ENCODE measurements at places on chromosomes 5 and 9.
A peak's percentile ranks its signal among the peaks of the same experiment; 100 is the strongest.

GRCh38 chr5:167030500-167031120 is 1260.8 kb upstream of the WWC1 start:
- DNase-seq: no peak

DNA sequence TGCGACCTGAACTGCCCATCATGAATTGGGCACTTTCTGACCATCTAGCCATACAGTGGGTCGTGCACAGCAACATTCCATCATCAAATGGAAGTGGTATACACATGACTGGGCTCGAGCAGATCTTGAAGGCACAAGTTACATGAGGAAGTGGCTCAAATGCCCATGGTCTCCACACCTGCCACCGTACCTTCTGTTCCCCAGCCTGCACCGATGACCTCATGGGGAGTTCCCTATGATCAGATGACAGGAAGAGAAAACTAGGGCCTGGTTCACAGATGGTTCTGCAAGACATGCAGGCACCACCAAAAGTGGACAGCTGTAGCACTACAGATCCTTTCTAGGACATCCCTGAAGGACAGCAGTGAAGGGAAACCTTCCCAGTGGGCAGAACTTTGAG is 21.8 kb downstream of the MTMR12 start:
- DNase-seq: no peak

DNA sequence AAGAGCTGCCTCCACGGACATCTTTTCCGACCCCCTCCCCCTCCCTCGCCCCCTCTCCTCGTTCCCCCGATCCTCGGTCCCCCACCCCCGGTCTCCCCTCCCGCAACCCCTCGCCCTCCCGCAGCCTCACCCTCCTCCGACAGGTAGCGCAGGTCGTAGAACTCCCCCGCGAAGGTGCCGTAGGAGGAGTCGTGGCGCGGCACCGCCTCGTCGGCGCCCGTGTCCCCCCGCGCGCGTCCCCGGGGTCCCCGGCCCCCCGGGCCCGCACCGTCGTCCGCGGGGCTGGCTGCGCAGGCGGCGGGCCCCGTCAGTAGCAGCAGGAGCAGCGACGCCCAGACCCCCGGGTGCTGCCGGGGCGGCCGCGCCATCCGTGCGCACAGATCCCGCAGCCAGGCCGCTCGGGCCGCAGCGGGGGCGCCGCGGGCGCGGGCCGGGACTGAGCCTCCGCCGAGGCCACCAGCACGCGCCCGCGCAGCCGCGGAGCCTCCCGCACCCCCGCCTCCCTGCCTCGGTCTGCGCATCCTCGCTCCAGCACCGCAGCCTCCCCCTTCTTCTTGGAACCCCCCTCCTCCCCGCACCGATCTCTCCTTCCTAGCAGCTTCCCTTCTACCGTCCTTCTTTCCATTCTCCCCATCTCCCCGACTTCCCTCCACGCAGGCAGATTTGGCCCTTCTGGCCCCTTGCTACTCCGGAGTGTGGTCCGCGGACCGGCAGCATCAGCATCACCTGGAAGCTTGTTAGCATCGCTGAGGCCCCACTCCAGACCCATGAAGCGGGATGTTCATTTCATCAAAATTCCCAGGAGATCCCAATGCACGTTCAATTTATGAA is at the start of gene FRRS1L:
Gene FRRS1L, minus strand, starts transcription at position 479 of the 831 bp plus-strand sequence. Its CDS starts 111 bp downstream, at position 368.
- no peak for DNase-seq

GRCh38 chr5:178602752-178603151 is 12.6 kb upstream of the COL23A1 start:
- no peak for DNase-seq

DNA sequence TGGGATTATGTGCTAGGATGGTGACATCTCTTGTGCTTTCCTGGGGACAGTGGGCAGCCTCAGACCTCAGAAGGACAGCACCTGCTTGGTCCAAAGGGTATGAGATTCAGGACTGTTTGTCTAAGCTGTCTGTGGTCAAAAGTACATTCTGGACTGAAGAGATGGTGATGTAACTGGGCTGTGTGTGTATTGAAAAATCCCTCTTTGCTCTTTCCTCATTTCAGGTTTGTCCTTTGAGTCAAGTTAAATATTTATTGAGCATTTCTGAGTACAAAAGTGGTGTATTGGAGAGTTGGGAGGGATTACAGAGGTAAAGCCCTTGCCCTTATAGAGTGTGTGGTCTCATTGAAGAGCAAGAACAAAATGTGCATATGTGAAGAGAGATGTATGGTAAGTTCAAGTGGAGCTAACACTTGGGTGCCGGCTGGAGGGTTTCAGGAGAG is 46.7 kb downstream of the RCL1 start:
- DNase-seq: no peak

DNA sequence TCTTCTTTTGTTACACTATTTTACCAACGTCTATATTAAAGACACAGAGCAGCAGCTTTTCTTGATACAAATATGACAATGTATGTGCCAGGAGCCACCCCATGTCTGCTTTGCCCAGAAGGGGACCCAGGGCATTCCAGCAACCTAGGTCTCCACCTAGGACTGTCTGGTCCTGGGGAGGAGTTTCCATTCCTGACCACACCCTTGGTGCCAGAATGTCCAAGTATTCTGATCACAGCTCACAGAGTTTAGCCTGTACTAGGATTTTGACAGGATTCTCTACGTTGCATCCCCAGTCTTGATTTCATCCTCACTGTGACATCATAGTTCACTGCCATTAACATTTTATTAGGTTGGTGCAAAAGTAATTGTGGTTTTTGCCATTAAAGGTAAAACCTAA is 224.7 kb downstream of the SREK1 start:
- no peak for DNase-seq

DNA sequence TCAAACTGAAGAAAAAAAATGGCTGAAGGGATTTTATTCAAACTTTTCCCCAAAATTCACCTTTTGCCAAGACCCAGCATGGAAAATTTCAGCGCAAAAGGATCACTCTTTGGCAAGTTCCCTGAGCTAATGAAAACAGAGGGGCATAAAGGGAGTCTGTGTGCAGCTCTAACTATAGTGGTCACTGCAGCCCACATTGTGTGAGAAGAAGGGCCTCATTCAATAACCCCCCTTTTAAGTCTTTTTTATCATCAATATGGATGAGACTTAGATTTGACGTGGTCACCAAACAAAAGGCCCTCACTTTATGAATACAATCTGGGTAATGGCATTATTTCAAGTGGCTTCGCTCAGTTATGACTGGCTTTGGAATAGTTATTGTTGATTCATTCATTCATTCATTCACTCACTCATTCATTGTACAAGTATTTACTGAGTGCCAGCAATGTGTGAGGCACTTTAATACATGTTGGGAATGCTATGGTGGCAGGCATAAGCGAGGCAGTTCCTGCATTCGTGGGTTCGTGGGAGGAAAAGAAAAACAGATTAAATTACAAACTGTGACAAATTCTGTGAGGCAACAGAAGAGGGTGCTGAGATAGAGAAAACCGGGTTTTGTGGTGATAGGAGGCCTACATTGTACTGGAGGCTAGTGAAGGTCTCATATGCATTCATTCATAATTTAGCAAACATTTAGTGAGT is 145.7 kb upstream of the KLF4 start:
- DNase-seq: no peak

DNA sequence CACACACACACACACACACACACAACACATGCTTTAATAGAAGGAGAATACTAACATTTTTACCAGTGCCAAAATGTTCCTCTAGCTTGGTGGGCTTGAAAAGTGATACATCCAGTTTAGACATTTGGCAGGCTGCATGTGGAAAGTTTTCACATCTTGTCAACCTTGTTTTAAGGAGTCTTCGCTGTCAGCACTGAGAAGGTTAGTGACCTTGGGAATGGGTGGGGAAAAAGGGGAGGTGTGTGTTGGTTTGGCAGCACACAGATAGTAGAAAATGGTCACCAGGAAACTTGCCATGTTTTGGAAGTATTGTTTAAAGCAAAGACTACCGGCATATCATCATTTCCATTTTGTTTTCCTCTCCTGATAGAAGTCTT is 346.5 kb upstream of the ADAMTSL1 start:
- DNase-seq: no peak

DNA sequence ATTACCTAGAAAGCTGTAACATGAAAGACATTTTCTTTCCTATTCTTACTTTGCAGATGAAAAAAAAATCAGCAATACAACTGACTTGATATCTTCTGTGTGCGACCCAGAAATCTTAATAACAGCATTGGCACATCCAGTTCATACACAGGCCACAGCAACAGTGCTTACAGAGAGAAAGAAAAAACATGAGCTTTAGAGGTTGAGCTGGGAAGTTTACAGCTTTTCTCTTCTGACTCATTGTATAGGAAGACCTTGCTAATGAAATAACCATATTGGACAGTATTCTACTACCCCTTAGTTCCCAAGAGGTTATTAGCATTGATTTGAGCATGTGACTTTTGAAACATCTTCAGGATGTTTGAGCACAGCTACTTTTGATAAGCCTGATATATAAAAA is 1033.4 kb upstream of the DMAC1 start:
- DNase-seq: no peak

DNA sequence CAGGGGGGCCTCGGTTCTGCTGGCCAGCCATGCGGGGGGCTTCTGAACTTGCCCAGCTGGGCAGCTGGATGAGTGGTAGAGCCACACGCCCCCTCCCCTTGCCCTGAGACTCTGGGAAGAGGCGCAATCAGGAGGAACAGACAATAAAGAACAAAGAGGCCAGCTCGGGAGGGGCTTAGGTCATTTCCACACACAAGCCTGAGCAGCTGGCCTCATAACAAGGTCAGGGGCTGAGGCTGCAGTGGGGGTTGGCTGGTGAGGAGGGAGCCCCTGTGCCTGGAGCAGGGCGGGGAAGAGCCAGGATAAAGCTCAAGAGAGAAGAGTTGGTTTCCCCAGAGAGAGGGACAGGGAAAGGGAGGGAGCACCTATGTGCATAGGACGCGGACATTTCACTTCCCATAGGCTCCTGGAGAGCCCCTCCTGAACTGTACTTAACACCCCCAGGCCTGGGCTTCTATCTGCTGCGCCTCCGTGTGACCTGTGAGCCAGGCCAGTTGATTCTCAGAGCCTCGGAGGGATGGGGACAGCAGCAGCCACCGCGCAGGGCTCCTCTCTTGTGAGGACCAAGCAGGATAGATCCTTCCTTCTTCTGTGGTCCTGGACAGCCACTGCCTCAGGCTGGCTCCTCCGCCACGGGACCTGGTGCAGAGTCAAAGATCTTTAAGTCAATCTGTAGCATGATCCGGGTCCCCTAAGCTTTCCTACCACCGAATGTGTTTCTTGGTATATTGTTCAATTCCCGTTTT is 75.3 kb upstream of the GGTA1 start:
- DNase-seq: no peak

DNA sequence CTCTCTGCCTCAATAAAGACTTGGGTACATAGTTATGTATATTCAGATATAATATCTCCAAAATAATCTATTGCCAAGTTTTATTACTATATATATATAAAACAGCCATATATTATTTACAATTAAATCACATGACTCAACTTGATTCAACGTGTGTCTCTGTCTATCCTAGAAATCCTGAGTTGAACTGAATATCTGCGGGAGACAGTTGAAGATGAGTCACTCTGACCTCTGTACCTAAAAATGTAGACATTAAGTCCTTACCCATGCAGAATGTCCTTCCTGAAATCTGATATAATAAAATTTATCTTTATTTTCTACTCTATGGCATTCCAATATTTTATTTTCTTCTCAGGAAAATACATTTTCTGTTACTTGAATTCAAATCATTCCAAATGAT is 218.2 kb upstream of the PRDM9 start:
- DNase-seq: no peak

DNA sequence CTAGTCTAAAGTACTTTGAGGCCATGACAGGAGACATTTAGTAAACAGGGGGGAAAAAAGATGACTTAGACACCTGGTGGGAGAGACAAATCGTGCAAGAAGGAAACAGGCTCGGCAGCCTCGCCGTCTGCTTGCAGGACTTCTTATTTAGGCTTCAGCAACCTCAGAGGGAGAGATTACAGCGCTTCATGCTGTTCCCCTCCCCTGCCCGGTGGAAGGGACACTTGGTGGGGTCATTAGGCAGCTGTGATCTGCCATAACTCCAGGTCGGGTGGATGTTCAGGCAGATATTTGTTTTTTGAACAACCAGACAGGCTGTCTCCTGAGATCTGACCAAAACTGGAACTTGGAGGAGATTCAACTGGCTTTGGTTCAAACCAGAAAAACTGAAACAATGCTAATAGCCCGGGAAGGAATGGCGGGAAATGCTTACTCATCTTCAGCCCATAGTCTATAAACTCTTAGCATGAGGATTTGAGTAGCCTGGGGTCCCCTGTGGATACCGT is 38.1 kb upstream of the CD180 start:
- peak; percentile 13 for DNase-seq

DNA sequence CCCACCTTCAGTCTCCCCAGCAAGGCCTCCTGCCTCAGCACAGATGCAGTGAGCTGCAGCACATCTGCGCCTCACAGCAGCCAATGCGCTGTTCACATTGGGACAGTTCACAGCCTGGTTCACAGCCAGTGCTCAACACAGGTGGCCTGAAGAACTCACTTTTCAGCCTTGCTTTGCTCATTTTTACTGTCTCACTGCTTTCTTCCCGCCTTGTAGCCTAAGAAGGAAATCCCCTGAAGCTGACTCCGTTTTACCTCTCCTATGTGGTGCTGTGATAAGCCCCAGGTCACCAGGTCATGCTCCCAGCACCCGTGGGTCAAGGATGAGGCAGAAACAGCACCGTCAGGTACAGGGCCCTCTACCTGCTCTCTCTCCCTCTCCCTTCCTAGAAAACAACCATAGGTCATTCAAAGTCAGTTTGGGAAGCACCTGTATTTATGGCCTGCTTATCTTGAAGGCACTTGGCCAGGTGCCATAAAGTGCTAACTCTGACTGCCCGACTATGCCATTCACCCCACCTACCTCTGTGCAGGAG is 1.1 kb downstream of the GCNT4 start:
- no peak for DNase-seq

DNA sequence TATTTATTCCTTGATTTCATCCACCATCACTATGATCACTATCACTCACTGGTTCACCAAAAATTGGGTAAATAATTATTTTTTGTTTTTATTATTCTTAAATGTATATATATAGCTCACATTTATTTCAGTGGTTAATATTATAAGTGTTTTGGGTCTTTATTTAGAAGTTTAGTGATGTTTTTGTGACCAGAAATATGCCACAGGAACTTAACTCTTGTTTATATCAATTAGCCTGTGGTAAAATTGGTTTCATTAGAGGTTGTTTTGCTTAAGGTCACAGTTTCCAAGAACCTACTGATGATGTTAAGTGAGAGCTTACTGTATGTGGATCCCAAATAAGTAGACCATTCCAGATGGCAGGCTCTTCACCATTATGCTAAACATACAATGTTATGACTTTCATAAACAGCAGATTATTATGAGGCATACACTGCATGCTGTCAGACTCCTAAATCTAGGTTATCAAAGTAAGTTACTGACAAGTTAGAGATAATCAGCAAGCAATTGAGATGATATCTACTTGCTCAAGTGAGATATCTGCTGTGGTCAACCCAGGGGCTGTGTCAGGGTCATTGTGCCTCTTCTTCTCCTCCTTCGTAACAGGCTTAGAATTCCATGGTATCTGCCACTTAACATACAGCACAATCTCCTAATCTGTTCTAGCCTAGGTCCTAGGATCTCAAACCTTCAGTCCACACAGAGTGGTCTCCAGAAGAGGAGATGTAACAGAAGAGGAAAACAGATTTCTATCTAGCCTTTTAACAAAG is 57.6 kb downstream of the NR3C1 start:
- DNase-seq: no peak

Measured in RCC 7860 (cell line).